ENCODE measurements at places on chromosomes 7 and 10. TPM values are rescaled to one million over a fixed set of nuclear protein-coding genes. Genes with fewer than 3 reads are reported as not detected.

DNA sequence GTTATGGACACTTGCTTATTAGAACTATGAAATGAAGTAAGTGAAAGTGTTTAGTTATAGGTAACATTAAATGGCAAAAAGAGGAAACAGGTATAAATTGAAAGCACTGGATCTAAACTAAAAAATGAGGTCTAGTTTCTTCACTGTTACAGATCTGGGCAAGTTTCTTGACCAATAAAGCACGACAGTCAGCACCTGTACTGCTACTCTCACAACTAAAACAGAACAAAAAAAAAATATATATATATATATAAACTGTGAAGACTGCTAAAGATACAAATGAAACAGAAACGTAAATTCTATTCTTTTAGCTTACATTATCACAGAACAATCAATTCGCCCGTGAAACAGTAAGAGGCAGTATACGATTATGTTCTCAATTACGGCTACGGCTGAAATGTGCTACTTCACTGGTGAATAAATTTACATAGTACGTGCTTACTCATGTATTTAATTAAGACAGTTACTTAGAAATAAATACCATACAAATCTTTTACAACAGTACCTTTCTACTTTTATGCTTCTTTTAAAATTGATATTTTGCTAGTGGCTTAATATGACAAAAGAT, 4.2 kb downstream of the AHR start:
- H3K4me1 ChIP-seq, result peaks cover 4% of the 10 kb centered on the region
- DNase-seq, result peak; percentile 40
- no peaks in the 10 kb centered on the region for H3K27me3 ChIP-seq
- H3K27ac ChIP-seq, result no peak overlapping the region

GRCh38 chr7:48300301-48300700, 129.0 kb downstream of the ABCA13 start:
- DNase-seq, result no peak
- no peaks in the 10 kb centered on the region for H3K36me3 ChIP-seq
- no peaks in the 10 kb centered on the region for H3K27me3 ChIP-seq
- no peak overlapping the region for H3K4me3 ChIP-seq
- no peak overlapping the region for H3K27ac ChIP-seq
- H3K4me1 ChIP-seq, result peaks cover 5% of the 10 kb centered on the region

DNA sequence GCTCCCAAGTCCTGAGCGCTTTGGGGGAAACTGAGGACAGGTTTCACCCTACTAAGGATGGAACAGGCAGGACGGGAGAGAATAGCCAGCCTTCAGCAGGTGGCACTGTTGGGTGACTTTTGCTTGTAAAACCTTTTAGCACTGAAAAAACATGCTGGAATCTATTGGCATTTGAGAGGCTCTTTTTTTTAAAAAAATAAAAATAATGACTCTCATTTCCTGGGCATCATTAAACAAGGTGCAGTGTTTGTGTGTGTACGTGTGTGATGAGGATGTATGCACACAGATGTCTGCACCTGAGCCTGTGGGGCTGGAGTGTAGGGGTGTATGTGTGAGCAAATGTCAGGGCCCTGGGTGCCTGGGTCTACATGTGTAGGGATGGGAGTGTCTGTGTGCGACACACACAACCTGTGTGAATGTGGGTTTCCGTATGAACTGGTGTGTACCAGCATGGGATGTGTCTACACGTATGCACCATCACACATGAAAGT, 177.9 kb downstream of the RPS24 start:
- H3K36me3 ChIP-seq, result no peaks in the 10 kb centered on the region
- no peak overlapping the region for H3K4me3 ChIP-seq
- peaks cover 1% of the 10 kb centered on the region for H3K27me3 ChIP-seq
- H3K4me1 ChIP-seq, result 0 out of 2 replicates have a peak, but pooled peaks cover 5% of the 10 kb centered on the region
- no peak overlapping the region for H3K27ac ChIP-seq

DNA sequence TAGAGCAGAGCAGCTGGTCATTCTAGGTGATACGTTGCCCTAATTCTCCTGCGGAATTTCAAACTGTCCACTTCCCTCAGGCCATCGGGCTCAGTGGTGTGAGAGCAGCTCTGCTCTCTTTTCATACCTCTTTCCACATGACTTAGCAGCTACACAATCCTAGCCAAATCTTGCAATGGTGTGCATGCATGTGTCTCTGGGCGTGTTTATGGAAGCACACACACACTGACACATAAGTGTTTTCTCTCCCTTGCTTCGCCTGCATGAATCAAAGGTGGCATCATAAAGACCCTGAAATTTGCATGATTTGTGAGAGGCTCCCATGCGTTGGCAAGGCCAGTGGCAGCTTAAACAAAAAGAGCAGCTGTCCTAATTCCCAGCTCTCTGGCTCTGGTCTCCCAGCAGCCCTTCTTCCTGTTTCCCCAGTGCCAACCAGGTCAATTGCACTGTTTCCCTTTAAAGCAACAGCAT, 1189.5 kb downstream of the GATA3 start:
- no peaks in the 10 kb centered on the region for H3K36me3 ChIP-seq
- no peaks in the 10 kb centered on the region for H3K27me3 ChIP-seq
- DNase-seq, result no peak
- no peaks in the 10 kb centered on the region for H3K4me1 ChIP-seq

DNA sequence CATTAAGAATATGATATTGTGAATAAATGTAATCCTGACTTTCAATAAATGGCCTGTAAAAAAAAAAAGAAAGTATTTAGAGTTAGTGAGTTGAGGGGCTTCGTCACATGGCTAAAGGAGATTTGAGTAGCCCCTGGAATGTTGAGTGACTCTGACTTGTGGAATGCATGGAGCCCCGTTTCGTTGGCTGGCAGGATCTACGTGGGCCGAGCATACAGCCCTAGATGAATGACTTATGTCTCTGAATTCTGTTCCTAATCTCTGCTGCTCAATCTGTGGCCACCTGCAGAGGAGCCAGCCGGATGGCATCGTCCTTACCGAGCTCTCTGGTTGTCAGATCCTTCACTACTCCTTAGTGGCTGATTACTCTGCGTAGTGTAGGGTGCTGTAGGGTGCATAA, 155.7 kb downstream of the MGMT start:
- no peaks in the 10 kb centered on the region for H3K36me3 ChIP-seq
- H3K4me1 ChIP-seq, result no peaks in the 10 kb centered on the region
- no peak overlapping the region for H3K27ac ChIP-seq
- no peak overlapping the region for H3K4me3 ChIP-seq

GRCh38 chr10:74982634-74982982, 128.8 kb upstream of the SAMD8 start:
- DNase-seq, result peak; percentile 36
- no peaks in the 10 kb centered on the region for H3K27me3 ChIP-seq
- H3K4me3 ChIP-seq, result peak overlapping the region; percentile 28
- peaks cover 13% of the 10 kb centered on the region for H3K36me3 ChIP-seq
- peaks cover 26% of the 10 kb centered on the region for H3K4me1 ChIP-seq
- peak overlapping the region; percentile 66 for H3K27ac ChIP-seq

DNA sequence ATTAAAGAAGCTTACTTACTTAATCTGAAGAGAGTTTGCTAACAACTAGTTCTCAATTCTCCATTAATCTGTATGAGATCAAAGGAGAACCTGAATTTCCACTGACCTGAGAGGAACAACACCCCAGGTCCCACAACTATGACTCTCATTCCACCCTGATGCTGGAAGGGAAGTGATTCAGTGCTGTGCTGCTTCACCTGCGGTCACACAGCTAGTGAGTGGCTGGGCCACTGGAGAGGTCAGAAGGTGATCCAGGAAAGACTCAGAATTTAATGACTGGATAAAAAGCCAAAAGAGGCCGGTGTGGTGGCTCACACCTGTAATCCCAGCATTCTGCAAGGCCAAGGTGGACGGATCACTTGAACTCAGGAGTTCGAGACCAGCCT, 23.6 kb downstream of the SORBS1 start:
- no peak overlapping the region for H3K27ac ChIP-seq
- no peaks in the 10 kb centered on the region for H3K27me3 ChIP-seq
- H3K36me3 ChIP-seq, result no peaks in the 10 kb centered on the region
- H3K4me1 ChIP-seq, result no peaks in the 10 kb centered on the region
- no peak overlapping the region for H3K4me3 ChIP-seq
- DNase-seq, result no peak

DNA sequence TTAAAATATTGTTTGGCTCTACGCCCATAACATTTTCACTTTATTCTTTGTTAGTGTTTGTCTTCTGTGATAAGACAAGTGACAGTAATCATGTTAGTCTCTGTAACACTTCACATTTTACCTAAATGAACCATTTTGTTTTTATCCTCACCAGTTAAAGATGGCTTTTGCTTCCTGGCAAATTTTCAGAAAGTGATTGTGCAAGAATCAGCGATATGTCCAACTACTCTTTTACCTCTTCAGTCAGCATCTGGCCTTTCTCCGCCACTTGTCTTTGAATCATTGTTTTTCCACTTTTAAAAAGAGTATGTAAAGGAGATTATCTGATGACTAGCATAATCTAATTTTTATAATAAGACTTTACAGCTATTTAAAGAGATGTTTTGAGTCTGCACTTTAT, 3.5 kb downstream of the DGKB start:
- no peak for DNase-seq
- no peaks in the 10 kb centered on the region for H3K27me3 ChIP-seq
- no peak overlapping the region for H3K27ac ChIP-seq
- no peak overlapping the region for H3K4me3 ChIP-seq
- H3K36me3 ChIP-seq, result no peaks in the 10 kb centered on the region
- H3K4me1 ChIP-seq, result no peaks in the 10 kb centered on the region

DNA sequence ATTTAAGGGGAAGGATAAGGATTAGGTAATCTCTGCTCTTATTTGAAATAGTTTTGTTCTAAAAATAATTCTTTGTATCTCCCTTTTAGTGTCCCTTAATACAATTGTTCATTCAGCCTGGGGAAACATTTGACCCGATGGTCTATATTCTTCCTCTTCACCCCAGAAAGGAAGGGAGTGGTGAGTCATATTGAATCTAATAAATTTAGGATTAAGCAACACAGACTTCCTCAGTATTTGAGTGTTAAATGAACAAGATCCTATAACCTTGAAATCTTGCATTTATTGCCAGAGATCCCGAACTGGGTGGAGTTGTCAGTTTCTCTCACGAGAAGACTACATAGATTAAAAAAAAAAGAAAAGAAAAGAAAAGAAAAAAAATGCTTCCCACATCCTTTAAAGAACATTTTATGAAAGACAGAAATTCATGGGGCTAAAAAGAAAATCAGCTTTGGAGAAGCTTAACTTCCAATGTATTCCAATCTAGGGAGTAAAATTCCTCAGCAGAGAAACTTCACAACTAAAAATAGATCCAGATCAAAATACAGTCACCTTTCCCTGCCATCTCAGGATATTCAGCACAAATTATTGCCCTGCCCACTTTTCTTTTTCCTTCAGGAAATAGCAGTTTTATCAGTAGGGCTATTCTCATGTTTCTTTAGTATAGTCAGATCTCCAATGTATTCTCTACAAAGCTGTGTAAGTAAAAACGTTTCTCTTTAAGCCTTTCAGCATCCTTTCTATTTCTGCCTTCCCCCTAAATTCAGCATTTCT, 82.2 kb downstream of the SEMA3D start:
- no peak overlapping the region for H3K4me3 ChIP-seq
- no peaks in the 10 kb centered on the region for H3K27me3 ChIP-seq
- H3K27ac ChIP-seq, result no peak overlapping the region
- DNase-seq, result no peak
- H3K4me1 ChIP-seq, result no peaks in the 10 kb centered on the region

DNA sequence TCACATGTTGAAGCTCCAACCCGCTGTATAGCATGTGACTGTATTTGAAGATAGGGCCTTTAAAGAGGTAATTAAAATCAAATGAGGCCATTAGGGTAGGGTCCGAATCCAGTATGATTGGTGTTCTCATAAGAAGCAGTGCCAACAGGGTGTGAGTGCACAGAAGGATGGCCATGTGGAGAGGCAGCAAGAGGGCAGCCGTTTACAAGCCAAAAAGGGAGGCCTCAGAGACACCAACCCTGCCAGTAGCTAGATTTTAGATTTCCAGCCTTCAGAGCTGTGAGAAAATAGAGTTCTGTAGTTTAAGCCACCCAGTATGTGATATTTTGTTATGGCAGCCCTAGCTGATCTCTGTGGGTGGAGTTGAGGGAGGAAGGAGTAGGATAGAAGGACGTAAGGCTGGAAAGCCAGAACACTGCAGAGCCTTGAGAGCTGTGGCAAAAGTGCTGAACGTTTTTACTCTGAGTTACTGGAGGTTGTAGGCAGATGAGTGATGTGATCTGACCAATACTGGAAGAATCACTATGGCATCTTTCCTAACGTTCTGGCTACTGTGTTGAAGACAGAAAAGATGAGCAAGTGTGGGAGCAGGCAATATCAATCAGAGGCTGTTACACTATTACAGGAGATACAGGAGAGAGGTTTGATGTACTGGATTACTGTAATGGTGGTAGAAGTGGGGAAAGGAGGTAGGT, 334.9 kb downstream of the ELMO1 start:
- H3K27me3 ChIP-seq, result no peaks in the 10 kb centered on the region
- H3K36me3 ChIP-seq, result peaks cover 2% of the 10 kb centered on the region
- DNase-seq, result no peak

DNA sequence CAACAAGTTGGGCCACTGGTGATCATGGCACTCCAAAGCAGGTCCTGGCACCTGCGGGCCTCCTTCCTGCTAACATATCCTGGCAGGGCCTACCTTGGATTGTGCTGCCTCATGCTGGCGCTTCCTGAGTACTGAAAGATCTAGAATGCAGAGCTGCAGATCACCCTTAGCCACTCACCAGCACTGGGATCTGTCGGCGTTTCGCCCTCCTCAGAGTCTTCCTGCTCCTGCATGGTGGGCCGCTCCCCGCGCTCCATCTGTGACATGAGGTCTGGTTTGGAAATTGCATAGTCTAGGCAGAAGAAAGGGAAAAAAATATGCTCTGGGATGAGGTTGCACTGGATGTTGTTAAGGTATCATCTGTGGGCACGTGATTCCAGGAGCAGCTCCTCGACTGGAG, 10.0 kb downstream of the ZNF777 start:
- no peak for DNase-seq
- peaks cover 10% of the 10 kb centered on the region for H3K36me3 ChIP-seq
- H3K4me1 ChIP-seq, result no peaks in the 10 kb centered on the region
- H3K27ac ChIP-seq, result no peak overlapping the region

GRCh38 chr10:119537953-119538630, 4.4 kb downstream of the RGS10 start:
- DNase-seq, result no peak
- no peaks in the 10 kb centered on the region for H3K36me3 ChIP-seq
- peaks cover 30% of the 10 kb centered on the region for H3K4me1 ChIP-seq
- peak overlapping the region; percentile 84 for H3K4me3 ChIP-seq
- no peaks in the 10 kb centered on the region for H3K27me3 ChIP-seq

- no peaks in the 10 kb centered on the region for H3K4me1 ChIP-seq
- peaks cover 3% of the 10 kb centered on the region for H3K27me3 ChIP-seq
- no peak overlapping the region for H3K4me3 ChIP-seq
- no peak overlapping the region for H3K27ac ChIP-seq
- DNase-seq, result no peak
Measured at GRCh38 chr7:108029034-108029433, 26.1 kb upstream of the LAMB1 start.

DNA sequence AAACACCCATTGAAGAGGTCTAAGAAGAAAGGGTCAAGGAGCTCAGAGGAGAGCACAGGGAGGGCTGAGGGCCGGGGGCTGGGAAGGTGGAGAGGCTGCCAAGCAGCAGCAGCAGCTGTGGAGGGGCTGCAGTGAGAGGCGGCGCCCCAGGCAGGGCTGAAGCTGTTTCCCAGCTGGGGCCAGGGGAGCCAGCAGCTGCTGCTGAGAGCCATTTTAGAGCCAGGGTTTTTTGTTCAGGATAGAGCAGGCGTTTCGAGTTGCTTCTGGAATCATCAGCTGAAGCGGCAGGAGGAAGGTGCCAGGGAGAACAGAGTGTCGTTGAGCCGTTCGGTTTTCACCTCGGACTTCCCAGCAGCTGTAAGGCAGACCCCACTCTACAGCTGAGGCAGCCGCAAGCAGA, 62.7 kb downstream of the LANCL2 start:
- DNase-seq, result no peak
- no peaks in the 10 kb centered on the region for H3K27me3 ChIP-seq
- no peak overlapping the region for H3K4me3 ChIP-seq
- peaks cover 11% of the 10 kb centered on the region for H3K36me3 ChIP-seq
- H3K4me1 ChIP-seq, result no peaks in the 10 kb centered on the region

The INA gene
- 0.14 TPM for polyA plus RNA-seq

The AKR1C3 gene
- not detected for polyA plus RNA-seq

The ZNF804B gene
- not detected for polyA plus RNA-seq

The PGAM2 gene
- polyA plus RNA-seq, result not detected

The MMD2 gene
- polyA plus RNA-seq, result not detected

The GNG11 gene
- polyA plus RNA-seq, result 2.2 TPM

All from GM12878 (cell line).